Activated CD8-positive, alpha-beta memory T cell treated with anti-CD3 and anti-CD28 coated beads, Interleukin-2, amount 10 ng/mL, durations not matched to agents 7 days and 5 days (primary cell): ENCODE measurements at places on chromosomes 2 and 18. TPM values are rescaled to one million over a fixed set of nuclear protein-coding genes. Genes with fewer than 3 reads are reported as not detected.

Gene DSEL
- total RNA-seq, result 0.06 TPM

DNA sequence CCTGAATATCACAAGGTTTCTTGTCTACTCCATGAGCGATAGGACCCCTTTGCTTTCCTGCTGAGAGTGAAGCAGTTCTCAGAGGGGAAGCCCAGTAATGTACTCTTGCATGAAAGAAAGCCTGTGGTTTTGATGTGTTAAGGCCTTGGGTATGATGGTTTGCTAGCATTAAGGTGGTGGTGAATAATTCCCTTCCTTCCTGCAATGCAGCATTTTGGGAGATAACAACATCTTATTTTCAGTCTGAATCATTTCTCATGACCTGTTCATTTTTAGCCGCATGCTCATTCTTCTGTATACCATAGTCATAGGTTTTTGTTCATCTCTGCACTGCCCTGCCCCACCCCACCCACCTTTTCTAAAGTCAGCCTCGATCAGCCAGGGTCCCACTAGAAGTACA is 66.2 kb downstream of the HNMT start:
- no peak overlapping the region for H3K4me3 ChIP-seq
- DNase-seq, result no peak
- H3K27ac ChIP-seq, result no peak overlapping the region
- no peaks in the 10 kb centered on the region for H3K27me3 ChIP-seq
- H3K4me1 ChIP-seq, result no peaks in the 10 kb centered on the region
- no peaks in the 10 kb centered on the region for H3K36me3 ChIP-seq

GRCh38 chr2:192411755-192412154 is 217.0 kb upstream of the TMEFF2 start:
- no peak for DNase-seq
- H3K4me3 ChIP-seq, result no peak overlapping the region
- no peaks in the 10 kb centered on the region for H3K4me1 ChIP-seq
- no peaks in the 10 kb centered on the region for H3K36me3 ChIP-seq
- H3K27ac ChIP-seq, result no peak overlapping the region
- H3K27me3 ChIP-seq, result no peaks in the 10 kb centered on the region

GRCh38 chr2:235754357-235755207 is 260.7 kb downstream of the AGAP1 start:
- H3K4me1 ChIP-seq, result no peaks in the 10 kb centered on the region
- H3K27me3 ChIP-seq, result no peaks in the 10 kb centered on the region
- no peak overlapping the region for H3K4me3 ChIP-seq
- H3K27ac ChIP-seq, result no peak overlapping the region
- DNase-seq, result no peak

GRCh38 chr2:201383136-201383535 is 26.0 kb upstream of the FLACC1 start:
- H3K27me3 ChIP-seq, result no peaks in the 10 kb centered on the region
- no peak for DNase-seq
- peaks cover 68% of the 10 kb centered on the region for H3K36me3 ChIP-seq
- no peak overlapping the region for H3K27ac ChIP-seq

Gene GAREM1
- not detected for total RNA-seq

DNA sequence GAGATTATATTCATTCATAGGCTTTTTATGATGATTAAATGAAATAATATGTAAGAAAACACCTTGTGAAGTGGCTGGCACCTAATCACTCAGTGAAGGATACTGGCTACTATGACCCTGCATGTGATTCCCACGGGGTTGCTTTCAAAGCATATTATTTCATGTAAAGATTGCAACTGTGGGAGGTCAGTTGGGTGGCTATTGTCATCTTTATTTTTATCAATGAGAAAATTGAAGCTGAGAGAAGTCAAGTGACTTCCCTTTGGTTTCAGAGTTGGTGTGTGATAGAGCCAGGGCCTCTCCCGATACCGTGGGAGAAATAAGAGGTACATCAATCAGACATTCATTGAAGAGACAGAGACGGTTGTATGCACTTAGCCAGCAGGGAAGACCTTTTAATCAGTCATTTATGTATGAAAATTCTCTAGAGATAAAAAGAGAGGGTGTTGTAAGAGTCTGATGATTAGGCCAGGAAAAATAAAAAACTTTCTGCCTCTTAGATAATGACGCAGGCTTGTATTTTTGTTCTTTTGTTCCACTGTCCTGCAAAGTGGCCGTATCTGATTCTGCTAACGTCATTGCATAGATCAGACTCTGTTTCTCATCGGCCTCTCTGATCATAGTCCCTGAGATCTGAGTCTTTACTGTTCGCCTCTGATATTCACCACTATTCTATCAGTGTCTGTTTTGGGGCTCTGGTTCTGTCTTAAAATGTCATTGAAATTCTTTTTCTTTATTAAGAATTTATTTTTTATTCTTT is 50.5 kb downstream of the QPCT start:
- no peaks in the 10 kb centered on the region for H3K36me3 ChIP-seq
- no peak overlapping the region for H3K27ac ChIP-seq
- H3K4me1 ChIP-seq, result peaks cover 4% of the 10 kb centered on the region
- no peak overlapping the region for H3K4me3 ChIP-seq
- DNase-seq, result no peak

DNA sequence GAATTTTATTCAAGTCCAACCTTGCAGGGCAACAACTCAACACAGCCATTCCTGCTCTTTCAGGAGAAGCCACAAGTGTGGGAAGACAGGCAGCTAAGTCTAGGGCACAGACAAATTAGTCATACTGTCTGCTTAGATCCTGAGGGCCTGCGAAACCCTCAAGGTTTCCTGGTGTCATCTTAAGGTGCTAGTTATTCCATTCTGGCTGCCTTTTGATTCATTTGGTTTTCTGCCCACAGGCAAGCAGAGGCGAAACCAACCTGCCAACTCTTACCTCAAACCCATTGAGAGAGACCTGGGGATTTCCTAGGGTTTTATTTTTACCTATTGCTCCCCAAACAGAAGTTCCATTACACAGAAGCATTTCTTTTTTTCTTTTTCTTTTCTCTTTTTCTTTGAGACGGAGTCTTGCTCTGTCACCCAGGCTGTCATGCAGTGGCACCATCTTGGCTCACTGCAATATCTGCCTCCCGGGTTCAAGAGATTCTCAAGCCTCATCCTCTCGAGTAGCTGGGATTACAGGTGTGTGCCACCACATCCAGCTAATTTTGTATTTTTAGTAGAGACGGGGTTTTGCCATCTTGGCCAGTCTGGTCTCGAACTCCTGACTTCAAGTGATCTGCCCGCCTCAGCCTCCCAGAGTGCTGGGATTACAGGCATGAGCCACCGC is 23.7 kb upstream of the SCYGR1 start:
- DNase-seq, result peak; percentile 63
- H3K27ac ChIP-seq, result no peak overlapping the region
- no peak overlapping the region for H3K4me3 ChIP-seq
- H3K4me1 ChIP-seq, result peaks cover 36% of the 10 kb centered on the region

- H3K4me3 ChIP-seq, result peak overlapping the region; percentile 64
- H3K27me3 ChIP-seq, result peaks cover 30% of the 10 kb centered on the region
- peaks cover 35% of the 10 kb centered on the region for H3K4me1 ChIP-seq
- peaks cover 43% of the 10 kb centered on the region for H3K36me3 ChIP-seq
These were observed 30.5 kb upstream of the ATP8B1 start for GRCh38 chr18:57833441-57834101.

DNA sequence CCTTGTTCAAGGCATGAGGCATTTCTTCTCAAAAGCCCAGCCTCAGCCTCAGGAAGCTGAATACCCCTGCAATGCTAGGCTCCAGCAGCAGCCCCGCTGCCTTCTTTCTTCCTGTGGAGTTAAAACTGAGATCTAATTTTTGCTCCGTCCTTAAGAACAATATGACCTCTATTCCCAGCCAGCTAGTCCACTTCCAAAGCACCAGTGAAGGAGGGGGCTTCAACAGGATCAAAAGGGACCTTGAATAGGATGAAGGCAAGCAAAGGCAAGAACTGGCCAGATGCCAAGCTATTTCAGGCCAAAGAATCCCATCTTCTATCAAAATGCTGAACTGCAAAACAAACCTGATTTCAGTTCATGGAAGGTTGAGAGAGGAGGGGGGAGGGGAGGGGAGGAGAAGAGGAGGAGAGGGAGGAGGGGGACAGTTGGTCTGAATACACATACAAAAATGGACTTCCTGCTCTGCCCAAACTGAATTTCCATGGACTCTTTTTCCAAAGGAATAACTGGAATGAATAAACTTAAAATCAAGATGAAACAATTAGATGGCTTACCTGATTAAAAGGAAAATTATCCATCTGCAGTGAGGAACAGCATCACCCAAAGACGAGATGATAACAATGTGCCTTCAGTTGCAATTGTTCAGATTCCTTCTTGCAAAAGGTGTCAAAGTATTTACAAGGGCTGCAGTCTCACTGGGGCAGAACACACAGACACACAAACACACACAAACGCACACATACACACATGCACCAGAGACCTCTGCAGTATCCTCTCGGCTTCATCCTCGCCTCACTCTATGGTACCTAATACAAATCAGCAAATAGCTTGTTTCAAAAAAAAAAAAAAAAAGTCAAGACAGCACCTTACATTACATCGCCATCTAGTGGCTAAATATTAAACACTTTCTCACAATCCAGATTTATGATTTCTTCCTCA is at the start of gene SCN1A:
Gene SCN1A, minus strand, starts transcription at position 804 of the 939 bp plus-strand sequence. CDS start 54,399 bp downstream, outside the sequence.
- H3K36me3 ChIP-seq, result no peaks in the 10 kb centered on the region
- no peak within 1 kb of the TSS for H3K27ac ChIP-seq
- peaks cover 3% of the 10 kb centered on the region for H3K4me1 ChIP-seq
- H3K4me3 ChIP-seq, result no peak within 1 kb of the TSS
- no peak for DNase-seq

GRCh38 chr18:57959278-57959677 is 84.7 kb upstream of the NEDD4L start:
- no peak for DNase-seq
- no peak overlapping the region for H3K27ac ChIP-seq
- H3K4me3 ChIP-seq, result no peak overlapping the region
- no peaks in the 10 kb centered on the region for H3K4me1 ChIP-seq
- H3K36me3 ChIP-seq, result no peaks in the 10 kb centered on the region

DNA sequence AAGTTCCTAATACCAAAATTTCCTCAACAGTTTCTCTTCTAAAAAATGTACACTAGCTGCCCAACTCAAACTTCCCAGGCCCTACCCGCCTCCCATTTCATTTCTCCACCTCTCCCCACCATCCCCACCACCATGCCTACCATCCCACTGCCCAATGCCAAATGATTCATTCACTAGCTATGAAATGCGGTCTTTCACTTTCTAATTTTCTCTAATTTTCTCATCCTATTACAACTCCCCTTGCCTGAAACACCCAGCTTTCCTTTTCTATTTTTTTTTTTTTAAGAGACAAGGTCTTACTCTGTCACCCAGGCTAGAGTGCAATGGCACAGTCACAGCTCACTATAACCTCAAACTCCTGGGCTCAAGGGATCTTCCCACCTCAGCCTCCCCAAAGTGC is 38.4 kb downstream of the KIDINS220 start:
- no peak overlapping the region for H3K4me3 ChIP-seq
- H3K27ac ChIP-seq, result no peak overlapping the region
- H3K36me3 ChIP-seq, result peaks cover 61% of the 10 kb centered on the region
- DNase-seq, result no peak
- no peaks in the 10 kb centered on the region for H3K27me3 ChIP-seq

DNA sequence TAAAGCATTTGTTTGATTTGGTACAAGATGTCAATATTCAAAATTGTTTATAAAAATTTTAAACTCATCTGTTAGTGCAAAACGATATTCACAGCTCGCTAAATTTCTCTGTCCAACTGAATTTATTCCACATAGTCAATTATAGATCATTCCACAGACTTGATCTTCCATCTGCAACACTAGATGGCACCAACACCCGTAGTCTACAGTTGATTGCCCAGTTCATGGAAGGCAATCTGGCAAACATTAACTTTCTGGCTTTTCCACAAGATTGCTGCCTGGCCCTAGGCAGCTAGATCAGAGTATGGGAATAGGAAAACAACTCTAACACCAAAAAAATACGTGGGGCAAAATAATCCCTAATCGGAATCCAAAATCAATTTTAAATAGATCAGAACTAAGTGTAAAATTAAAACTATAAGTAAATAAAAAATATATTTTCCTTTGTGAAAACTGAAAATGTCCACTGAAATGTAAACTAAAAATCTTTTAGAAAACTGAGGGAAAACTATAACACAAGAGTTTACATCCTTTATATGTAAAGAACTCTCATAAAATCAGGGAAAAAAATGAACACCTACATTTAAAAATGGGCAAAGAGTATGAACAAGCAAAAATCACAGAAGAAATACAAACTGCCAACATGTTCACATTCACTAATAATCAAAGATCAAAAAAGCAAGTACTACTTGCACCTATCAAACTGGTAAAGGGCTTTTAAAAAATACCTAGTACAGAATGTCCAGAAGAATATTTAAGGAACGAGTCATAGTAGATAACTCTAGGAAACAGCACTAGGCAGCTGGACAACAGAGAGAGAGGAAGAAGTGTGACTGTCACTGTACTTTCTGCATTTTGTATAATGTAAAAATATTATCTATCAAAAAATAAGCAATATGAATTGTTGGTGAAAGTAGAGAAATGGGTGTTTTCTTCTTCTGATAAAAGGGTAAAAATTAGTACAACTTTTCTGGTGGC is 35.0 kb downstream of the RTN4 start:
- H3K27me3 ChIP-seq, result no peaks in the 10 kb centered on the region
- peak; percentile 48 for DNase-seq
- H3K27ac ChIP-seq, result no peak overlapping the region
- no peak overlapping the region for H3K4me3 ChIP-seq
- peaks cover 30% of the 10 kb centered on the region for H3K4me1 ChIP-seq

DNA sequence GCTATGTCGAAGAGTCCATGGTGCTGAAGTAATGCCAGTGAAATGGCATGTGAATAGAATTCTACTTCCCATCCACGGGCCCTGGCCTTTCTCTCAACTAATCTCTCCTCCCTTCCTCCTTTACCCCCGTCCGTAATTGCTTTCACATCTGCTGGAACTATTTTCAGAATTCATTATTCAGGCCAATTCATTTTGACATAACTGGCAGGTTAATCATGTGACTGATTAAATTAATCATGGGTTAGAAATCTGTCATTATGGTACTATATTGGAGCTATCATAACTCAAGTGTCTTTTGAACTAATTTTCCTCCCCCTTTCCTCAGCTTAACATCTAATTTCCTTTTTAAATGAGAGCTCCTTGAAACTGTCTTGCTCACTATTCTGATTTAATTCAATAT is 66.9 kb downstream of the ZDBF2 start:
- no peak for DNase-seq
- no peaks in the 10 kb centered on the region for H3K36me3 ChIP-seq
- H3K27ac ChIP-seq, result no peak overlapping the region

GRCh38 chr2:161139098-161139987 is 20.9 kb upstream of the TANK start:
- no peak for DNase-seq
- peaks cover 34% of the 10 kb centered on the region for H3K36me3 ChIP-seq
- peak overlapping the region; percentile 84 for H3K4me3 ChIP-seq
- no peaks in the 10 kb centered on the region for H3K27me3 ChIP-seq
- peak overlapping the region; percentile 93 for H3K27ac ChIP-seq
- H3K4me1 ChIP-seq, result peaks cover 63% of the 10 kb centered on the region

- no peak overlapping the region for H3K4me3 ChIP-seq
- H3K4me1 ChIP-seq, result no peaks in the 10 kb centered on the region
- no peak for DNase-seq
- H3K36me3 ChIP-seq, result no peaks in the 10 kb centered on the region
- no peaks in the 10 kb centered on the region for H3K27me3 ChIP-seq
These were observed 739.5 kb downstream of the SOCS6 start for GRCh38 chr18:71028285-71028762.
